NCI-H510A (cell line): ENCODE measurements at places on chromosomes 16 and 17.

DNA sequence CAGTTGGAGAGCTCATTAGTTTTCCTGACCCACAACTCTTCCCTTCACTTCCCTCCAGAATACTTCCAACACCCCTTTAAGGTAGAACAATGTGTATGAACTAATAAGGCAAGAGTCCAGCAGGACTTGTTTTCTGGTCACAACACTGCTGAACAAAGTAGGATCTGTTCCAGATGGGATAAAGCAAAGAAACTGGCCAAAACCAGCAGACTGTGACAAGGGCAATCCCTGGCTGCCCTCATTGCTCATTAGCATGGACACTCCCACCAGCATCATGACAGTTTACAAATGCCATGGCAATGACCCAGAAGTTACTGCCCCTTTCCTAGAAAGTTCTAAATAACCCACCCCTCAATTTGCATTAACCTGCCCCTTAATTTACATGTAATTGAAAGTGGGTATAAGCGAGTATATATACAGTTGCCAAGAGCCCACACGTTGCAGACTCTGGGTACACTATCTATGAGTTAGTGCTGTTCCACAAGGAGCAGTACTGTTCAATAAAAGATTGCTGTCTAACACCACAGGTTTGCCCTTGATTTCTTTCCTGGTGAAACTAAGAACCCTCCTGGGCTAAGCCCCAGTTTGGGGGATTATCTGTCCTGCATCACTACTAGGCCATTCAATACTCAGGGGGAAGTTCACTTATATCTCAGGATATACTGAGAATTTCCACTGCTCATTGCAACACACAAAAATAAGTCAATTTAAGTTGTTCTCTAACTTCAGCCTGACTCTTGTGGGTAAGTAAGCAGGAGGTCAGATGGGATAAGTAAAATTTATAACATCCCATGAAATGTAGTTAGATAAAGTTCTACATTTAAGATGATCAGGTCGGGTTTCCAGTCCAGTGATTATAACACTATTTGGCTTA is 82.3 kb downstream of the SSH2 start:
- no peak for DNase-seq

DNA sequence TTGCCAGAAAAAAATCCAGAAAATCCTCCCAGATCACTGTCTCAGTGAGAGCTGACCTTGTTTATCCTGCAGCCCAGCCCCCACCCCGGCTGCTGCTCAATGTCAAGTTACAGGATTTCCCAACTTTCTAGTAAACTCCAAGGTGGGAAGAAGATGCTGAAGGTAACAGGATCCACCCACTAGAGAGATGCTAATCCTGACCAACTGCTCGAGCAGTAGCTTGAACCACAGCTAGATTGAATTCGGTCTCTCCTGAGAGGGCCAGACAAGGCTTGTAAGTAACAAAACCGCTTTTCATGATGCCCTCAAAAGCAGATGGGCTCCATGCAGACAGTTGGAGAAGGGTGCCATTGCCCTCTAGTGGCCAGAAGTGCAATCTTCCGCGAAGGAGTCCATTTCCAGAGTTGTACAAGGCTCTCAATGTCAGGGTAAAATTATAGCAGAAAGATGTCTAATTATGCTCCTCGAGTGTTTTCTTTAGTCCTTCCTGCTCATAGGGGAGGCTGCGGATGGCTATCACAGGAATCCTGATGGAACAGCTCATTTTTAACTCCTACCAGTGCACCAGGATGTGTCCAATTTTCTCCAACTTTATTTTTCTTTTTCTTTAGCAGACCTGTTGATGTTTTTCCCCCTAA is 3.9 kb downstream of the CDH11 start:
- no peak for DNase-seq

DNA sequence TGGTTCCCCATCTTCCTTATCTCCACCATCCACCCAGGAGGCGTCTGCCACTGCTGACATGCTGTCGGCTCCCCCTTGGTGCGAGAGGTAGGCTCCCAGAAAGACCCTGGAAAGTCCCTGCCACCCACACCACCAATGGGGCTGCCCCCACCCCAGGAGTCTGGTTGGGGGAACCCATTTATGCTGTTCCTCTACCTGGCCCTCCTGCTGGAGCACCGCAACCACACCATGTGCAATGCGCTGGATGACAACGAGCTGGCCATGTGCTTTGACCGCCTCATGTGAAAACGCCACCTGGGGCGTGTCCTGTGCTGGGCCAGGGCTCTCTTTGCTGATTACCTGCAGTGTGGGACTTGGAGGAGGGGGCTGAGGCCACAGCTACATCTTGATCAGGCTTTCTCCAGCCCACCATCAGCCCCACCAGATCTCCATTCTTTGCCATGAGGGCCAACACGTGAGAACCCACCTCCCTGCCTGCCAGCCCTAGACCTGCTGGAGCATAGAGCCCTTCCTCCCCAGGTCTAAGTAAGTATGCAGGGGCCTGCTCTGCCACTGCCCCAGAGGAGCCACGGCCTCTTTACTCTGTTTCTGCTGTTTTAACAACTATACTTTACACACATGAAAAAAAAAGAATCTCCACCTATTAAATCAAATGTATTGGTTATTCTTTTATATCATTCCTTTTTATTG is 7.9 kb upstream of the ALDH3A1 start:
- DNase-seq, result no peak

DNA sequence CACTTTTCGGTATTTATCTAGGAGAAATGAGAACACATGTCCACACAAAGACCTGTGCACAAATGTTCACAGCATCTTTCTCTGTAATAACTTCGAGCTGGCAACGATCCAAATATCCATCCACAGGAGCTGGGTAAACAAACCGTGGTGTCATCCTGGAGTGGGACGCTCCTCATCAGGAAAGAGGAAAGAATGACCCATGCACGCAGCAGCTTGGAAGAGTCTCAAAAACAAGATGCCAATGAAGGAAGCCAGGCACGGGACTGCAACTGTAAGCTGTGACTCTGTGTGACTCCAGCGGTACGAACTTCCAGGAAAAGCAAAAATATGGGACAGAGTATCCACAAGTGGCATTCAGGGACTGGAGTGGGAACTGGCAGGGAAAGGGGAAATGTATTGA is 36.7 kb upstream of the CIBAR2 start:
- DNase-seq, result no peak
